ENCODE measurements at places on chromosomes 3 and 15. TPM values are rescaled to one million over a fixed set of nuclear protein-coding genes. Genes with fewer than 3 reads are reported as not detected.

The CACNA2D2 gene
- 1.8 TPM for total RNA-seq

The GOLGA8S gene
- total RNA-seq, result 1.5 TPM

The TNK2 gene
- total RNA-seq, result 72.0 TPM

The SH3GL3 gene
- total RNA-seq, result 0.67 TPM

The ITPKA gene
- total RNA-seq, result not detected

The NOX5 gene
- total RNA-seq, result 0.45 TPM

The PLCH1 gene
- total RNA-seq, result 4.5 TPM
